ENCODE measurements at places on chromosomes 2 and 18.

- DNase-seq: no peak
These were observed 404.4 kb downstream of the TRIB2 start for GRCh38 chr2:13121096-13121495.

GRCh38 chr2:157722580-157723234 lies 94.0 kb upstream of the ACVR1C start:
- DNase-seq: no peak

GRCh38 chr2:232477751-232478510 lies 9.7 kb downstream of the ECEL1 start:
- DNase-seq: peak; percentile 26

GRCh38 chr18:42131066-42131929 lies 176.3 kb downstream of the PIK3C3 start:
- no peak for DNase-seq

- no peak for DNase-seq
These were observed 171.6 kb downstream of the DDX1 start for GRCh38 chr2:15763106-15763821.

DNA sequence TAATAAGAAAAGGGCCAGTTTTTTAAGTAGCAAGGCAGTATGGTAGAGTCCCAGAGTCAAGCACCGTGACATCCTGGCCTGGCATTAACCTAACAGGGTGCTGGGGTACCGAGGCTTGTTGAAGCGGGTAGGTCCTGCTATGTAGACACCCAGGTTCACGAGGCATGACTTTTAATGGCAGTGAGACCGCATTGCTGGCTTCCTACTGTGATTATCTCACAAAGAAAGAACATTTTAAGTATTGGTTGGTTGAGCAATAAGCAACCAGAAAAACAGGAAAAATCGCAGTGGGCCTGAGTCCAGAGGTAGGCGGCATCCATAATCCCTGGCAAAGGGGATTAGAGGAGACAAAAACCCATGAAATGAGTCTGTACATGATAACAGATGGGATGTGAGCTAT lies 927.9 kb upstream of the ACVR2A start:
- DNase-seq: no peak

- DNase-seq: no peak
These were observed 42.3 kb downstream of the SLC4A1AP start for GRCh38 chr2:27705851-27706622.

DNA sequence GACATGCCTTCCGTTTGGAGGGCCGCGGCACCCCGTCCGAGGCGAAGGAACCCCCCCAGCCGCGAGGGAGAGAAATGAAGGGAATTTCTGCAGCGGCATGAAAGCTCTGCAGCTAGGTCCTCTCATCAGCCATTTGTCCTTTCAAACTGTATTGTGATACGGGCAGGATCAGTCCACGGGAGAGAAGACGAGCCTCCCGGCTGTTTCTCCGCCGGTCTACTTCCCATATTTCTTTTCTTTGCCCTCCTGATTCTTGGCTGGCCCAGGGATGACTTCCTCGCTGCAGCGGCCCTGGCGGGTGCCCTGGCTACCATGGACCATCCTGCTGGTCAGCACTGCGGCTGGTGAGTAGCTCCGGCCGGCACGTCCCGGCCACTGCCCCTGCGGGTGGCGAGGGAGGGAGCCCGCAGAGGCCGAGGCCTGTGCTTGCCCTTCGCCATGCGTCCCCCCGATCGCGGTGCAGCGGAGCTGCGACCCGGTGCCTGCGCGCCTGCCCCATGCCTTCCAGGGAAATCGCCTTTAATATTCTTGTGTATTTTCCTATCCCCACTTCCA lies 1.2 kb downstream of the BMPR2 start:
- peak; percentile 34 for DNase-seq

DNA sequence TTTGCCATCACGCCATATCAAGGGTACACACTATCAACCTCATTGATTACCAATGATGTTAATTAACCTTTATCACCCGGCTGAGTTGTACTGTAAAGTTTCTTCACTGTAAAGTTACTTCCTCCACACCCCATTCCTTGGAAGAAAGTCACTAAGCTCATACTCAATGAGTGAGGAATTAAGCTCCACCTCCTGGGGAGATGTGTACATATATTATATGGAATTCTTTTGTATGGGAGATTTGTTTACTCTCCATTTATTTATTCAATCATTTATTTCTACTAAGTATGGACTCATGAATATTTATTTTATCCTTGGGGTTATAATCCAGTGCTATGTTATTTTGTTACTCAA lies 56.8 kb downstream of the C2orf74 start:
- DNase-seq: no peak

GRCh38 chr2:238596571-238597551 lies 170.1 kb downstream of the ASB1 start:
- DNase-seq: no peak

GRCh38 chr2:36672199-36672598 lies 24.3 kb upstream of the VIT start:
- no peak for DNase-seq

GRCh38 chr18:3855966-3856365 lies 406.0 kb downstream of the TGIF1 start:
- DNase-seq: no peak

DNA sequence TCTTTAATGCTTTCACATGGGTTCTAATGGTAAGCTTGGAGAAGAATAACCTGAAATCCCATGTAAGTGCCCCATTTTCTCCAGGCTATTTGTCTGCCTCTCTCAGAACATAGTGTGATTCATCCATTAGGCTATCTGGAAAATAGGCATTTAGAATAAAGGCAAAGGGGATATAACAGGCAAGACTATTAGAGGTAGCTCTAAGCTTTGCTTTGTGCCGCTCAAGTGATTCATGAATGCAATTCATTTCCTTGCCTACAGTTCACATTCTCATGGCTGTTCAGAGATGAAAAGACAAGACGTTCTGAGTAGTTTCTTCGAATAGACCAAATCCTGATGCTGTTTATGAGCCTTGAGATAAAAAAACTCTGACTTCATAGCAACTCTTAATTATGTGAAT lies 101.7 kb downstream of the ANKRD44 start:
- no peak for DNase-seq

GRCh38 chr18:24055009-24055804 lies 40.7 kb downstream of the TTC39C start:
- no peak for DNase-seq

- no peak for DNase-seq
These were observed 11.1 kb upstream of the NT5DC4 start for GRCh38 chr2:112709703-112710102.

- DNase-seq: no peak
These were observed 29.1 kb downstream of the CIB4 start for GRCh38 chr2:26612034-26612433.

GRCh38 chr18:52670896-52671295 lies 330.9 kb downstream of the DCC start:
- no peak for DNase-seq

DNA sequence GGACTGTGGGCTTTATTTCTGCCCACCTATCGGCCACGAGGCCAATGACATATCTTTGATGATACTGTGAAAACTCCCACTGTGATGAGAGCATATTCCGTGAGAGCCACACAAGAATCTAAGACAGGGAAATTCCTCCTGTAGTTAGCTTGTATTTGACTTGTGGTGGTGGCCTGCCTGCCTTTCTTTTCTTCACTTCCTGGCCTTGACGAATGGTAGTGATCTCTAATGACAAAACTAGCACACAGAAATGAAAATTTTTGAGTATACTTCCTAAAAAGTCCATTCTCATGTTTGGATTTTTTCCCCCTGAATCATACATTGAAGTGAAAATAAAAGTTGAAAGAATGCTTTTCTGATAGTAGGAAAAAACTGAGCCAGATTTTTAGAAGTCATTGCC lies 94.4 kb downstream of the MGAT5 start:
- DNase-seq: no peak

DNA sequence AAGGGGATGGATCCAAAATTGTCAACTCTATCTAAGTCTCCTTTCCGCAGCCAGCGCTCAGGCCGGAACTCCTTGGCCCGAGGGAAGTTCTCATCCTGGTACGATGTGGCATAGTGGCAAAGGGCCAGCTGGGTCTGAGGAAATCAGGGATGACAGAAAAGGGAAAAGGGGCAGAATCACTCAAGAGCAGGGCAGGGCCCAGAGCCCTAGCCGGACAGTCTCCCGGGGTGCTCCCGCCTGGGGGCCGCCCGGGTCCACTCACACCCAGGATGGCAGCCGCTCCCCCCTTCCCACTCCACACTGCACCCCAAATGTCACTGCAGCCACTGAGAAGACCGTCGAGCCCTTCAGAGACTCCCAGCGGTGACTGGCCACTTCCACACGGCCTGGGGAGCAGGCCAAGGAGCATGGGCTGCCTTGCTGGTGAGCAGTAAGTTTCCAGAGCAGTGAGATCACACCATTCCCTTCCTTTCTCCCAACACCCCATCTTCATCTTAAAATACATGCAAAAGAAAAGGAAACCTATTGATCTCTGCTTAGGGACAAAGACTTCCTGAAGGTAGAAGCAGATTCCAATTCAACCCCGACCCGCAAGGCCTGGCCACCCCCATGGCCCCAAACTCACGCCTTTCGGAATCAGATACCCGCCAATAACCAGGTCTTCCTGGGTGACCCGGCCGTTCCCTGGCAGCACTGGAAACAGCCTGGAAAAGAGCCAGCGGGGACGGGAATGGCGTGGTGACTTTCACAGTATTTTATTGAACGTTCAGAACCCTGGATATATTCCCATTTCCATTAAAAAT lies 26.7 kb downstream of the CYP27C1 start:
- no peak for DNase-seq

- DNase-seq: no peak
These were observed 130.5 kb downstream of the RAB3GAP1 start for GRCh38 chr2:135182601-135183000.

- DNase-seq: no peak
These were observed 1932.0 kb downstream of the SUCLG1 start for GRCh38 chr2:82527124-82527523.

- no peak for DNase-seq
These were observed 1.4 kb downstream of the CCDC85A start for GRCh38 chr2:56185101-56185581.

GRCh38 chr2:7594211-7594610 lies 677.0 kb downstream of the RNF144A start:
- DNase-seq: no peak

DNA sequence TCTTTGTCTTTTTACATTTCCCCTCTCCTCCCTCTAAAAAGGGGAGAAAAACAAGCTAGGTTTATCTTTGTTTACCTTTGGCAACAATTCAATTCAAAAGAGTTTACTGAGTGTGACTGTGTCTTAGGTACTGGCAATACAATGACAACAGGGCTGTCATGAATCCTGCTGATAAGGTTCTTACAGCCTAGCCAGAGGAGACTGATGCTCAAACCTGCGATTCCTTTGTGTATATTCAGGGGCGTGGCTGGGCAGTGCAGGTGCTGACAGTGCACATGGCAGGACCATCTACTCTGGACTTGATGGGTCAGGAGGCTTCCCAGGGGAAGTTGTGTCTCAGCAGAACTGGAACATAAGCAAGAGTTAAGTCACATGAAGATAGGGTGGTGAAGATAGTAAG lies 23.2 kb upstream of the TTN start:
- no peak for DNase-seq

GRCh38 chr18:5630057-5630899 lies 86.5 kb upstream of the EPB41L3 start:
- no peak for DNase-seq

GRCh38 chr2:230184727-230185578 lies 34.8 kb downstream of the SP110 start:
- no peak for DNase-seq

- DNase-seq: no peak
These were observed 802.1 kb upstream of the FAM98A start for GRCh38 chr2:34401186-34401585.

DNA sequence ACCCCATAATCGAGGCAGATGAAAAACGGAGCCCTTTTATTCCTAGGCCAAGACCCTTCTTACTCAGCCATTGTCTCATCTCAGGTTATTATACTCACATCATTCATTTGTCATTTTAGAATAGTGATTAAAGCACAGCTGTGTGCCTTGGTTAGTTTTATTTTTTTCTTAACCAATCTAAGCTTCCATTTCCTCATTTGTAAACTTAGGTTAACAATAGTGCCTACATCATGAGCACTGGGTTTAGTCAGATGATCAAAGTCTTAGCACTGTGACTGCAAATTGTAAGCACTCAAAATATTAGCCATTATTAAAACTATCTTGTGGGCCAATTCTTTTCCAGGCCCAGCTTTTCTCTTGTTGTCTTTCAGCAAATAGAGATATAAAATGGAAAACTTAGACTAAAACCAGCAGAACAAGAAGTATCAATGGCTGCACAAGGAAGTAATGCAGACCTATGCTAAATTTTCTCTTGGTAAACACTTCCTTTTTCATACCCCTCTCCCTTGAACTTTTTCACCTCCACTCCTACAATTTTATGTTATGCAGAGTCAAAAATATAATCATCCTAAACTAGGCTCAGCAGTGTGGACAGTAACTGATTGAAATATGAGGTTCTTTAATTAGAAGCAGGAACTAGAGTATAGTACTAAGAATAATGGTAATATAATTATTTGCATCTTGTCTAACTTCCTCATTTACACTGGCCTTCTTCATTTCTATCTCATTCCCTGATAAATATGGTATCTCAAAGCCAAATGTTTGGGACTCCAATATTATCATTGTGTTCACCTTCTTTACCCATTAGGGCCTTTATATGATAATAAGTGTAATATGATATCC lies 21.5 kb upstream of the GALNT3 start:
- DNase-seq: no peak

DNA sequence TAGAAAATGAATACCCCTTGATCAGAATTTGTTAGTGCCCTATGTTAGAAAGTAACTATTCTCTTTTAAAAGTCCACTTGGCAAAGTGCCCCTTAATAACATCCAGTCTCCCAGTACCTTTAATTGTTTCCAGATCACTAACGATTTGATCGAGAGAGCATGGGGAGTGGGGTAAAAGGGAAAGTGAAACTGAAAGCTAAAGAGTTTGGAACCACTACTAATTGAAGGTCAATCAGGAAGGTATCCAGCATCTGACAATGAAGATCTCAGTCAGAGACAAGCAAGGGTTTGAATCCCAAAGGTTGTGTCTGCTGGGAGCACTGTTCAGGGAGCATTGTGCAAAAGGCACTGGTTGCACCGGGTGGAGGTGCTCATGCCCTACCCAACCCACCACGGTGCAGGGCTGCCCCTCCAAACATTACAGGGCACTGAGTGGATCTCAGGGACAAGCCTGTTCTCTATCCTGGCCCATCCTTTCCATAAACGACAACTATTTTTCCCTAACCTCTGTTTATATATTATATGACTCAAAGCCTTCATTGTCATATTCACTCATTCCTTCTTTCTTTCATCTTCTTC lies 14.6 kb upstream of the RIT2 start:
- DNase-seq: no peak

GRCh38 chr18:73663581-73663980 lies 484.1 kb downstream of the FBXO15 start:
- no peak for DNase-seq

DNA sequence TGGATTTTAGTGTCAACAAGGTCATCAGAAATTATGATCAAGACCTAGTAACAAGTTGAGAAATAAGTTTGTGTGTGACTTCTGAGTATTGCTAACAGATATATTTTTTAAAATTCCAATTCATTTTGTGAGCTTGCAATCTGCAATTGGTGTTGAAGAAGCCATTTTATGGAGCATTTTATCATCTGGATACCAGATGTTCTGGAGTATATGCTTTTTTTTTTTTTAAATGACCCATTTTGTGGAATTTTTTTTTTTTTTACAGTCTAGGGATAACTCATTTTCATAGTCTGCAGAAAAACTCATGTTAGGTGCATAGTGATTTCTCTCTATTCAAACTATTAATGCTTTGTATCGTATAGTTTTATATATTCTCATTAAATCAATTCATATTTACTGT lies 12.6 kb downstream of the QPCT start:
- DNase-seq: no peak

All from activated CD4-positive, CD25-positive, alpha-beta regulatory T cell treated with anti-CD3 and anti-CD28 coated beads, Interleukin-2, amount 50 U/mL, for 72 hours (primary cell).